ENCODE measurements at places on chromosomes 3 and 15.
A peak's percentile ranks its signal among the peaks of the same experiment; 100 is the strongest.

DNA sequence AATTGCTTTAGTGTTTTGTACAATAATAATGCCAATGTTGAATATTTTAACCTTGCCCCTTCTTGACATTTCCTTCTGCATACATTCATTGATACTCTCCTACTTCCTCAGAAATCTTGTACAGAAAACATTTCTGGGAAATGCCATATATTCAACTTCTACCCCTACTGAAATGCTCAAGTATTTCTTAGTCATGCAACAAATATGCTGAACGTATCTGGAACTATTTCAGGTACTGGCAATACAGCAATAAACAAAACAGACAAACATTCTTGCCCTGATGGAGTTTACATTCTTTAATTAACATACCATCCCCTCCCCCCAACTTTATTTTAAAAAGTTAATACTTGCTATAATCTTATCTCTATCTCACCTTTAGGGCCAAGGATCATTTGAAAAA is 147.2 kb downstream of the STAG1 start:
- DNase-seq, result peak; percentile 14

DNA sequence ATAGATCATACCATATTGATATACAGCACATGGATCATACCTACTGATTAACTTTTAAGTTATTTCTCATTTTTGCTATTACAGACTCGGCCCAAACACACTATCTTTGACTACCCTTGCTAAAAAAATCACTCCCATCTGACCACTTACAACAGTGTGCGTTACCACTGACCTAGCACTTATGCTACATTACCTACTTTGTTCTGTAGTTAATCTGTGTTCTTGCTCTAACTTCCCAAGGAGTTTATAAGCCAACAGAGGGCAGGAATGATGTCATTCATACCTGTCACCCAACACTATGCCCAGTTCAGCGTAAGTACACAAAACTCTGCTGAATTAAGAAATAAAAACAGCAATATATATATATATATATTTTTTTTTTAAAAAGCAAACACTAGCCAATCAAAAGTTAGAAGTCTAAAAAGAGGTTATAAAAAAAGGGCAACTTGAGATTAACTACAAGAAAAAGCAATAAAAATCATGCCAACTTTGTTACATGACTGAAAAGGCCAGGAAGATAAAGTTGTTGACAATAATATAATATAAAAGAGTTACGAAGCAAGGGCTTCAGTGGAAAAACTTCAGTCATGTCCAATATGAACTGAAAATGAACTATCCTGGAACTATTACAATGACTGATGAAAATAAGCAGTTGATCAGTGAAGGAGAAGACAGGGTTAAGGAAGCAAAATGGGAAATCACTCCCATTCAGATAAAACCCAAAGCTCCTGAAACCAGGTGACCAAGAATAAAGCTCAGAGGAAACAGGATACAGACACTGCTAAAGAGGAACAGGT is 33.6 kb downstream of the EDC3 start:
- no peak for DNase-seq

DNA sequence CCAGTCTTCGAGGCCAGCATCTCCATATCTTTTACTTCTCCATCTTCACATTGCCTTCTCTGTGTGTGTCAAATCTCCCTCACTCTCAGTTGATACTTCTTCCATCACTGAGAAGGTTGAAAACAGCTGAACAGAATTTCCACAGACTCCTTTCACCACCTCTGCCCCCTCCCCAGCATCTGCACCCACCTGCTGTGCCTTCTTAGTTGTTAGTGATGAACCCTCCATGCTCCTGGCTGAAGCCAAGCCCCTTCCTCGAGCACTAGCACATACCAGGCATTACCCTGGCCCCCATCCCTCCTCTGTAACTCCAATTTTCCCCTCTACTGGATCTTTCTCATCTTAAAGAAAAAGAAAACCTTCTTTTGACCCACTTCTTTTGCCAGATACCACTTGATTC is 27.8 kb upstream of the ESYT3 start:
- no peak for DNase-seq

DNA sequence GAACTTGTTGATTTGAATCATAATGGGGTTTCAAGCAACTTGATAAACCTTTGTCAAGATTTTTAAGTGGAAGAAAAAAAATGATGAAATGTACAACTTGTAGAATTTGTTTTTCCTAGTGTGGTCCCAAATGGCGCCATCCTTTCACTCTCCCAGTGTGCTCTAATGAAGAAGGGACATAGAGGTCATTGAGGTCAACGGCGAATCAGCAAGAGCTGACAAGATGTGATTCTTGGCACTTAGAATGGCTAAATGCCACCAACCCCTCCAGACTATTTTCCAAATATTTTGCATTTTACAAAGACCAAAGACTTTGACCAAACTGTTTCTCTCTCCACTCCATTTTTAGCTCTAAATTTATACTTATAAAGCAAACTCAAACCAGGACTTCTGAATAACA is 320.2 kb upstream of the MME start:
- DNase-seq, result no peak

DNA sequence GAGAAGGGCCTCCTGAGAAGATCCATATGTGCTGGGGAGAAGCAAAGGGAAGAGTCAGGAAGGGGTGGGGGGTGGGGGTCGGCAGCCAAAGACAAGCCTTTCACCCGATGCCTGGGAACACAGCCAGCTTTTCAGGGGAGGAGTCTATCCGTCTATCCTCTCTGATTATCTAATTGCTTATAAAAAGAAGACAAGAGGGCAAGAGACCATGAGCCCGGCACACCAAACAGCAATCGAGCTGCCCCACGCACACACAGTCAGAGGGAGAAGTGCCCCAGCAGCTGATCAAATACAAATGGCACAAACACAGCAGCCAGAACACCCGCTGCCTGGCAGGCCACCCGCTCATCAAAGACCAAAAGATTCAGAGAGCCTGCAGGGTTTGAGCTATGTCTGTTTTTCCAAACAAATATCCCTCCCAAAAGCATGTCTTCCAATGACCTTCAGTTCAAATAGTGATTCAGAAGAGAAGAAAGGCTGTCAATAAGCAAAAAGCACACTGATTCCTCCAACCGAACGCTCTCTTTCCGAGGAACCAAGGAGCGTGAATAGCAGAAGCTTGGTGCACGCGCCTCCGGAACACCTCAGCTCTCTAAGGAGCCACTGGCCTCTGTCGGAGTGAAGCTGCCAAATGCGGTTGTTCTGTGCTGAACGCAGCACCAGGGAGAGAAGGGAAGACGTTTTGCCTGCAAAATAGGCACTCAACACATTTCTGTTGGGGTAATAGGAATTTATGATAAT is 419.2 kb downstream of the OCA2 start:
- DNase-seq, result no peak

GRCh38 chr3:57951066-57951882 is 56.9 kb upstream of the FLNB start:
- peak; percentile 67 for DNase-seq

- DNase-seq, result no peak
Measured at GRCh38 chr3:64880916-64881315, 193.1 kb upstream of the ADAMTS9 start.

GRCh38 chr3:188133646-188134045 is 20.3 kb upstream of the LPP start:
- no peak for DNase-seq

GRCh38 chr15:85383470-85384148 is 3.2 kb downstream of the AKAP13 start:
- no peak for DNase-seq

DNA sequence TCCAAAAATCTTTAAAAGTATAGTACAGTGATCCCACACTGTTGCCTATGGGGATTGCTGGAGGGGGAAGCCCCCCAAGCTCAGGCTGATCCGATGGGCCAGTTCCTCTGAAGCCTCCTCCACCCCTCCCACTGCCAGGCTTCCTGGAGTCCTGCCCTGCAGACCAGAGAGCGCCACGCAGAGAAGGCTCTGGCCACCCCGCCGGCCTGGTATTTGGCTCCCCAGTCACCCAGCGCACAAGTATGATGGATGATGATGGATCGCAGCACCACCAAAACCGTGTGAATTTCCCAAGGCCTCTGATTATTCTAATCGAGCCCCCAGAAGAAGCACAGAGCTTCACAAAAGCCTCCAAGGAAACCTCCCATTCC is 259.0 kb downstream of the MECOM start:
- no peak for DNase-seq

DNA sequence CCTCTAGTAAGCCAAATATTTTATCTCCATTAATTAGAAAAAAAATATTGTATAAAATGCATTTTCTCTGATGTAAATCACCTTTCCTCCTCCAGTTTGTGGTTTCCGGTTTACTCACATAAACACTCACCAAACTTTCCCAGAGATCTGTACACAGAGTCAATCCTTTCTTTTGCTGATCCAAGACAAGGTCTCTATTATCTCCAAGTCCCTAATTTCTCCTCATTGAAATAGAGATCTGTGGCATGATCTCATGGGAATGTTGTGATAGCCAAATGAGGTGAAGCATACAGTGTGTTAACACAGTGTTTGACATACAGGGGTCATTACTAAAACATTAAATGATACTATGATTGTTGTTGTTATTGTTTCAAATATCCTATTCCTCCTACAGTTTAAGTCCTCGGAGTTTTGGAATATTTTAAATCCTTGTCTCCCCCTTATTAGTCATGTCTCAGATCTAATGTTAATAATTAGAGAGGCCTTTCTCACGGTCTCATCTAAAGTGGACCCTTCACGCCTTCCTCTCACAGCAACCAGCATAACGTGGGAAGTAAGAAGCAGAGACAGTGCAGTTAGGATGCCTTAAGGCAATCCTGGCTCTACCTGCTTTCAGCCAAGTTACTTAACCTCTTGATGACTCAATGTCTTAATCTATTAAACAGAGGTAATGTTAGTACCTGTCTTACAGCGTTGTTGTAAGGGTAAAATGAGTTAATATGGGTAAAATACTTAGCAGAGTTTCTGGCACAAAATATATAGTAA is 333.3 kb downstream of the GRM7 start:
- DNase-seq, result no peak

- DNase-seq, result no peak
Measured at GRCh38 chr3:178085817-178086123, 450.5 kb upstream of the KCNMB2 start.

DNA sequence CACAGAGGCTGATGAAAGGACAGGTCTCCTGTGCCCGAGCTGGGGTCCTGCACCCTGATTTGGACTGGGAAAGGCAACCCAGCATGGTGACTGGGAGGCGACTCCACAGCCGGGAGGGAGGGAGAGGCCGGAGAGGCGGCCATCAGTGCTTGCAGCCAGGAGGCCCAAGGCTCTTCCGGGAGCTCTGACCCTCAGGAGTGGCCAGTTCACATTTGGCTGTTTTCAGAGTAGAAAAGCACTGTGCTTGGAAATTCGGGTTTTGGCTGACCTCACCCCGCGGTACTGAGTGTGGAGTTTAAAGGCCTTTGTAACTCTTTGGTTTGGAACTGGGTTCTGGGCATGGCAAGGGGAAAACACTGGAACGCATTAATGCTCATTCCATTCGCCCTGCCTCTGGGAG is 31.9 kb downstream of the SMAD6 start:
- no peak for DNase-seq

GRCh38 chr15:63156755-63157117 is 541 bp downstream of the RPS27L start:
- no peak for DNase-seq

Data from HS-5 (cell line).